ENCODE measurements at places on chromosomes 3 and 15. TPM values are rescaled to one million over a fixed set of nuclear protein-coding genes. Genes with fewer than 3 reads are reported as not detected.

ASB14 gene
- total RNA-seq, result not detected

TEX55 gene
- not detected for total RNA-seq

RHOV gene
- not detected for total RNA-seq

SLMAP gene
- 36.0 TPM for total RNA-seq

LRRC31 gene
- total RNA-seq, result not detected
